ENCODE measurements at places on chromosomes 1 and 21.

DNA sequence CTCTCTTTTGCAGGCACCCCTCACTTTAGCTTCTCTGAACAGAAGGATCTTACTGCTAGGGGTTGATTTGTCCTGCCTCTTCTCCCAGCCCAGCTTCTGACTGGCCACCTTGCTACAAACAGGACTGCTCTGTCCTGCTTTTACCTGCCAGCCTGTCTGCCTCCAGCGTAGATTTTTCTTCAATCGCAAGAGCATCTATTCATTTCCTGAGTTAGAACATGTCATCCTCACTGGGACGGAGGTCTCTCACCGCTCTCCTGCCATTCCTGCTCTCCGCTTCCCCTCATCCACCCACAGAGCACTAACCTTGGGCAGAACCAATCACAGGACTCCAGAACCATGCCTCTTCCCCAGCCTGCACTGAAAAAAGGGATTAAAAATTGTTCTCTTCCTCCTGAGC is 3.5 kb upstream of the ATP1B1 start:
- no peak for DNase-seq

DNA sequence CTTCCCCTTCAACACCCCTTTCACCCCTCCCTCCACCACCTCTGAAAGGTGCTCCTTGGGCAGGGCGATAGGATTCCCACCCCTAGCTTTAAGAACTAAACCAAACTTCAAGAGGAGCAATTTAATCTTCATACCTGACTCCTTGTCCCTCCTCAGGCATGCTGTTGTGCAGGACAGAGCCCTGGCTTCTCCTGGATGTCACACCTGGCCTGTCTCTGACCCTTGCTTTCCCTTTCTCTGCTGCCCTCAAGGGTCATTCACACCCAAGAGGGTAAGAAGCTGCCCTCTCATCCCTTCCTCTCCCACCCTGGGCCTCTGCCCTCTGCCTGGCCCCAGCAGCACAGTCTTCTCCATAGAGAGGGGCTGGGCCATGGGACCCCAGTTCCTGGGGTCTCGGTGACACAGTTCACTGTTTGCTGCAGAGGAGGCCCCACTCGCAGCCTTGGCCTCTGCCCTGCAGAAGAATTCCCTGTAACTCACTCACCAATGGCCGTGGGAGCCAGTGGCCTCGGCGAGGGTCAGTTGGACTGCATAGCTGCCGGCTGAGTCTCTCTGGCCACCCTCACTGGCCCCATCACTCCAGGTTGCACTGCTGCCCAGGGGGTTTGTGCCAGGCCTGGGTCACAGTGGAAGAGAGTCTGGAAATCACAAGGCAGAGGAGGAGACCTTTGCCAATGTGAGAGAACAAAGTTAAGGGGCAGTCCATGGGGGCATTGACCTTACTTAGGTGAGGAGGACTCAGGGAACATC is 28.4 kb upstream of the LHX4 start:
- no peak for DNase-seq

- no peak for DNase-seq
Observed at GRCh38 chr21:40733024-40733397, 113.9 kb downstream of the DSCAM start.

- DNase-seq: no peak
Observed at GRCh38 chr1:78222225-78222959, 176.6 kb downstream of the GIPC2 start.

DNA sequence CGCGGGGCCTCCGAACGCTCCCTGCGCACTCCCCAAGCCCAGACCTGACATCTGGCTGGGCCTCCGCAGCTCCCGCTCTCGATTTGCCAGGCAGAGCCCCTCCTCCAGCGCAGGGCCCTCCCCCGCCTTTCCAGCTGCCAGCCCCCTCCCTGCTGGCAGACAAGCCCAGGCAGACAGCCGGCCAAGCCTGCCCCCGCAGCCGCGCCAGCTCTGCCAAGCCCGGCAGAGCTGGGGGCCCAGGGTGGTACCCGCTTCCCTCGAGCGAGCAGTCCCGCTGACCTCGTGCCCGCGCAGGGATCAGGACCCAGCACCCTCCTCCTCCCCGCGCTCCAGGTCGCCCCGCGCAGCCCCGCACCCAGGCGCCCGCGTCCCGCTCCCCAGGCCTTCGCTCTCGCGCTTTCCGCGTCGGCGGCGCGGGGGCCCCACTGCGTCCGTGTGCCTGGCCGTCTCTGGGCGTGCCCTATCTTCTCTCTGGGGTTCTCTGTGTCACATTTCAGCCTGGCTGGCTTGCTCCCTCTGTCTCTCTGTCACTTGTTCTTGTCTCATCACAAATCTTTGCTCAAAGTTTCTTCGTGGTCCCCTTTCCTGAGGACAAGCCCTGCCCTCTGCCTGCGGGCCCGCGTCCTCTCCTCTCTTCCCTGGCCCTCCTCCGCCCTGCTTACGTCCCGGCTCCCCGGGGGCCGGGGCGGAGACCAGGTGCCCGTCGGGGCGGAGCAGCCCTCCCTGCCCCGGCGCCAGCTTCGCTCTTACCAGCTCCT is 580 bp downstream of the INKA2 start:
- peak; percentile 34 for DNase-seq

DNA sequence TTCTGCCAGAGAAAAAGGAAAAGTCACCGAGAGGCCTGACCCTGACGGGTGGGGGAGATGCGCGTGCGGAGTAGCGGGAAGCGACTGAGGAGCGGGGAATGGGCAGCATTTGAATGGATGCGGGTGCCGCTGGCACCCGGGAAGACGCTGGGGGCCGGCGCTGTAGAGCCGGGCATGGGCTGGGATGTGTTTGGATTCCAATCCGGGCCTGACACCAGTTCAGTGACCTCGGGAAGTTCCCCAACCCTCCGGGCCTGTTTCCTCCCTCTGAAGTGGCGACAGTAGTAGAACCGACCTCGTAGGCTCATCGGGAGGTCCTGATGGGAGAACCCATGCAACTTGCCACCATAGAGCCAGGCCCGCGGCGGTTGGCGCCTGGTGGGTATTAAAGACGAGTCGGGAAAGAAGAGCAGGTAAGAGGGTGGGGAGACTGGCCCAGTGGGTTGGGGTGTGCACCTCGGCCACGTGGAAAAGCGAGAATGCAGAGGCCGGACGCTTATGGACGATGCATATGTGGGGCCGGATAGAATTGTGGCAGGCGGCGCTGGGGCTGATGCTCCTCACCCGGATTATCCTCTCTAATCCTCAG is 642 bp upstream of the SLC16A1 start:
- peak; percentile 19 for DNase-seq

DNA sequence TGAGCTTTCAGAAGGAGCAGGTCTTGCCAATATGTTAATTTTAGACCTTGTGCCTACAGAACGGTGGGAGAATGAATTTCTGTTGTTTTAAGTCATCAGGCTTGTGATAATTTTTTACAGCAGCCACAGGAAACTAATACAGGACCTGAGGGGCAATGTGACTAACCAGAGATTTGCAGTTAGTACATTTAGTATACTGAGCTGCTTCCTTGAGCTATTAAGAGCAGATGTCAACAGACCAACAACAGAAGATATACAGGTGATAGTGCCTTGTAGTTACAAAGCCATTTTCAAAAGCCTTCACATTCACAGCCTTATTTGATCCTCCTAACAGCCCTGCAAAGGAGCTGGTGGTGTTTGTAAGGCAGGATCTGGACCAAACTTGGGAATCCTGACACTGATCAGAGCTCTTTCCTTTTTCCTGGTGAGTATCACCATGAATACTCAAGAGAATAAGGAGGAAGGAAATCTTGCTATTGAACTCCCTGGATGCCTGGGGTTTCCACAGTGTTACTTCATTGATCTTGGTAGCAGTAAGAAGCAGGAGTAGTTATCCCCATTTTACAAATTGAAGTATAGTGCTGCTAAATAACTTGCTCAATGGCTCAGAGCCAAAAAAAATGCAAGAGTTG is 4.7 kb upstream of the SLAMF1 start:
- no peak for DNase-seq

DNA sequence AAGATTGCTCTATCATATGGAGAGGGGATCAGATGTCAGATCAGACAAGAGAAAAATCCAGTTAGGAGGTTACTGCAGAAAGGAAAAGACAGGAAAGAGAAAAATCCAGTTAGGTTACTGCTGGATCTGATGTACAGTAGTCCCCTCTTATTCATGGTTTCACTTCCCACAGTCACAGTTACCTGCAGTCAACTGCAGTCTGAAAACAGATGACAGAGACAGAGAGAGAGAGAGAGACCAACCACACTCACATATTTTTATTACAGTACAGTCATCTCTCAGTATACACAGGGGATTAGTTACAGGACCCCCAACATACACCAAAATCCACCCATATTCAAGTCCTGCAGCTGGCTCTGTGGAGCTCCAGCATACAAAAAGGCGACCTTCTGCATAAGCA is 29.3 kb downstream of the NUP133 start:
- no peak for DNase-seq

DNA sequence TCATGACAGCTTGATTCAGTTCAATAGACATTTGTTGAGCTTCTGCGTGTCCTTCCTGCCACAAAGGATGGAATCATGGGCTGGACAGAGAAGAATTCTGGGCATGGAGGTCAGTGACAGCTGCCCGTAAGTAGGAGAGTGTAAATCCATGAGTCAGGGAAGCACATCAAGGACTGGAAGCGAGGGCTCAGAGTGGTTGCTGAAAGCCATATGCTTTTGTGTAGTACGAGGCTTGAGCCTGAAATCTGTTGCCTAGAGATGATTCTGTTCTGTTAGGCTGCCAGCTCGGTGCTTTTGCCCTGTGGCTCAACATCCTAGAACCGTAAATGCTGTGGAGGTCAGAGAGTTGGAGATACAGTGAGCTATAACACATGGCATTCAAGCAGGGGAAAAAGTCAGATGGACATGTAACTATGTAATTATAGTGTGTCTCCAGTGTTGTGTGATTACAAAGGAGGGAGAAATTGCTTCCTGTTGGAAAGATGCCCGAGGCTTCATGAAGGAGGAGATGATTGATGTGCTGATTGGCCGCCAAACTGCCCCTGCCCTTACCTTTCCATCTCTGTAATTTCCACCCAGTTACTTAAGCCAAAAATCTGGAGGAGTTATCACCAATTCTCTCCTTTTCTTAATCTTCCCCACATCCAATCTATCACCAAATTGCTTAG is 92.8 kb upstream of the CACNA1E start:
- DNase-seq: no peak
